G401 (cell line): ENCODE measurements at places on chromosomes 4 and X. TPM values are rescaled to one million over a fixed set of nuclear protein-coding genes. Genes with fewer than 3 reads are reported as not detected.

TRO gene
- total RNA-seq, result 18.2 and 25.2 TPM in 2 replicates

DUSP21 gene
- total RNA-seq, result not detected in 2 replicates

CYLC1 gene
- not detected in 2 replicates for total RNA-seq

ZFP42 gene
- total RNA-seq, result not detected in 2 replicates

TENT5D gene
- total RNA-seq, result not detected in 2 replicates

TENM3 gene
- total RNA-seq, result 0.03 TPM in 1 of 2 replicates, not detected in the other

FAM149A gene
- 1.7 and 4.3 TPM in 2 replicates for total RNA-seq

ETNPPL gene
- not detected in 2 replicates for total RNA-seq

F8 gene
- total RNA-seq, result 0.18 and 0.44 TPM in 2 replicates

ITGB1BP2 gene
- total RNA-seq, result 0.31 and 1.8 TPM in 2 replicates

NMU gene
- total RNA-seq, result not detected in 2 replicates

MTMR8 gene
- total RNA-seq, result 2.1 TPM in 1 of 2 replicates, not detected in the other

NDUFC1 gene
- total RNA-seq, result 155 and 206 TPM in 2 replicates

TECRL gene
- not detected in 2 replicates for total RNA-seq

KDR gene
- total RNA-seq, result not detected in 2 replicates

SMIM43 gene
- total RNA-seq, result not detected in 2 replicates

IL15 gene
- total RNA-seq, result not detected in 2 replicates

ETDB gene
- not detected in 2 replicates for total RNA-seq

SRPX gene
- not detected in 2 replicates for total RNA-seq

IBSP gene
- not detected in 2 replicates for total RNA-seq

INTS6L gene
- 9.8 and 10.3 TPM in 2 replicates for total RNA-seq

ZNF157 gene
- total RNA-seq, result 0.25 and 0.44 TPM in 2 replicates

AMTN gene
- not detected in 2 replicates for total RNA-seq

HDAC6 gene
- 67.8 and 118 TPM in 2 replicates for total RNA-seq

CPXCR1 gene
- not detected in 2 replicates for total RNA-seq

BST1 gene
- total RNA-seq, result 0.80 TPM in 1 of 2 replicates, not detected in the other

COX7B2 gene
- total RNA-seq, result not detected in 2 replicates

ESX1 gene
- total RNA-seq, result not detected in 2 replicates
